ENCODE measurements at places on chromosomes 12 and 14. TPM values are rescaled to one million over a fixed set of nuclear protein-coding genes. Genes with fewer than 3 reads are reported as not detected.

- no peak for DNase-seq
Observed at GRCh38 chr12:70190262-70191010, 52.8 kb upstream of the CNOT2 start.

DNA sequence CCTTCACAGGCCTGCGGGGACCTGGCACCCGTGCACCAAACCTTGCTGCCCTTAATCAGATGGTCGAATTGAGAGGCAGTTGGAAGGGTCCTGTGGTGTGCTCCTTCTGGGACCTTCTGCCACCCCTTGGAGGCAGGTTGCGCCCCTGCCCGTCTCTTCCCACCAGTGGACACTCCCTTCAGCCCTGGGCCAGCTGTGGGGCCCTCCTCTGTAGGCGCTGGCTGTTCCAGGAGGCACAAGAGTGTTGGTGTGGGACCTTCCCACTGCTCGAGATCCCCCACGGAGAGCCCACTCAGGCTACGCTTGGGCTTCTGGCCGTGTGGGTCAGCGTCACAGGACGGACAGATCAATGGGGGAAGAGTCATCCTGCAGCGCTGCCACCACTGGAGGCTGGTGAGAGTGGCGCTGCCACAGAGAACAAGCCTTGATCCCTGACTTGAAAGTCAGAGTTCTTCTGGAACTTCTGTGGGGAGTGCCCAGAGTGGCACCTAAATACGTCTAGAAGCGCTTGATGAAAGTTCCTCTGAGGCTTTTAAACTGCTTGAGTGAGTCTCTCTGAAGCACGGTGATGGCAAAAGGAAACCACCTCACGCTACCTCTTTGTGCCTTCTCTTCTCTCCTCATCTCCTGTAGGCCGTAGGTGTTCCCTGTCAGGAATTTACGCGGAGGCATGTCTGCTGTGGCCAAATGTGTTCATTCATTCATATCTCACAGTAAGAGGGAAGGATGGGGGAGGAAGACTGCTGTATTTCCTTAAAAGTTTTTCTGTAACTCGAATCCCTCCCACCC, 48.3 kb downstream of the TRAF3 start:
- no peak for DNase-seq

The RNFT2 gene
- 2.1 TPM for polyA plus RNA-seq

GRCh38 chr14:78242086-78242485, 71.9 kb downstream of the NRXN3 start:
- no peak for DNase-seq

GRCh38 chr14:101875727-101876554, 88.4 kb upstream of the DYNC1H1 start:
- DNase-seq: no peak
